A172 (cell line): ENCODE measurements at places on chromosomes 12 and 14.

GRCh38 chr14:105292826-105293711 is 7.7 kb downstream of the BRF1 start:
- DNase-seq: no peak

DNA sequence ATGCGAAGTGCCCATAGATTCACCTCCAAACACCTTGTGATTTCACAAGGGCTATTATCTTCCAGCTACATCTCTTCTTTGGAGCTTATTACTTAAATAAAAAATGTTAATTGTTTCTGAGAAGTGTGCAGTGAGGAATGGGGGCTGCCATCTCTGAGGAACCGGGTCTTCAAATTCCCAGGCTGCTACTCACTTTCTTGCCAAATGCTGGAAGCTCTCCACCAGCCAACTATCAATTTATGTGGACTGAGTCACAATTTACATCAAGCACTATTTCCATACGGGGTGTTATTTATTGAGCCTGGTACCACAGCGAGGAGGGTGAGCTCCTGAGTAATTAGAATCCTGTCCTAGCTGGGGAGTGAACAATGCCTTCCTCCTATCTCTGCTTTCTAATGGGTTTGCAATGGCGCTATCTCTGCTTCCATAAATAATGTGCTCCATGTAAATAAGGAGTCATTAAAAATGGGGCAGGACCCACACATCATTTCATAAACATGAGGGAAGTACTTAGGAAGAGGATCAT is 898.3 kb downstream of the VRK1 start:
- DNase-seq: no peak

DNA sequence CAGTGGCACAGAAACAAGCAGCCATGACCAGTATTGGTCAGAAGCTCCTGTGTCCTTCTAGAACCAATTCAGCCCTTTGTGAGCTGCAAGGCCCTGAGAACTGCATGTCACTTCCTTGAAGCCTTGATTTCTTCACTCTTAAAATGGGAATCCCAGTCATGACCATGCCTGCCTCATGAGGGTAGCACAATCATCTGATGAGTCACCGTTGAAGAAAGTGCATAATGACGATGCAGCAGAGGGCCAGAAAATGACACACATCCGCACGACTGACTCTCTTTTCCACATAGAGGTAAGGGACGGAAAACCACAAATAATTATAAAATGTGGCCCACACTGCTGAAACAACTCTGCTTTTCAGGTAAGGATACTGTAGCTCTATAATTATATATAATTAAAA is 777.4 kb downstream of the BCL11B start:
- no peak for DNase-seq

DNA sequence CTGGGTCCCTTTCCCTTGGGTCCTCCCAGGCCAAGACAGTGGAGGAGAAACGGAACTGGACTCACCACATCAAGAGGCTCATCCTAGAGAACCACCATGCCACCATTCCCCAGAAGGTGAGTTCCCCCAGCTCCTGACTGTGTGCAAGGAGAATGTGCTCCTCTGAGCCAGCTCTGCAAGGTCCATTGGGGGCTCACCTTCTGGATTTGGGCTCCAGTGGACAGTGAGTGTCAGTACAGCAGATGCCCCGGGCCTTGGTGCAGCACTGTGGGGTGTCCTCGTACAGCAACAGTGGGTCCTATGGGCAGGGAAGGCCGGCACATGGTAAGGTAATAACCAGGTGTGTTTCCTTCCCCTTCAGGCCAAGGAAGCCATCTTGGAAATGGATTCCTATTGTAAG is 27.8 kb downstream of the PLEKHG3 start:
- DNase-seq: no peak

DNA sequence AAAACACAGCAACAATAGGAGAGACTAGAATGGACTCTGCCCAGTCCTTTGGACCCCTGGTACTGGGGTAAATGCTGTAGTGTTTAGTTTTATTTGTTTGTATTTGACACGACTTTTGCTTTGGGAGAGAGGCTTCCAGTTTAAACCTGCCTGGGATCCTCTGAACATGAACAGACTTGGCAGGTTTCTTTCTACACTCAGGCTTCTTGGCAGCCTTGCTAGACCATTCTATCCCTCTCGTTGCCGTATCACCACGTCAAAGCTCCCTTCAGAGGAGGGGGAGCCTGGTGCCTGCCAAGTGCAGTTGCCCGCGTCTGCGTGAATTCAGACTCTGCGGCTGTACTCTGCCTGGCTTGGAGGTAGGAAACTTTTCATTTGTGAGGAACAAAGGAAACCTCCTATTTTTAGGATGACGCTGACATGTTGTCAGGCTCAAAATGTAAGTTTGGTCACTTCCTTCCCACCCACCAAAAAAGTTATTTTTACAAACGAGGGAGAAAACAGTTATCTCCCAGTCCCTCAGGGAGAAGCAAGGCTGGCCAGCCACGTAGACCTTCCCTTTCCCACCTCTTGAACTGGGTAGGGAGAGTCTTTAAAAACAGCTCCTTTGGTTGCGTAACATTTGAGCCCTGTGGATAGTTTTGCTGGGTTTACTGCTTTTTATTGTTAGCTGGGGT is 25.9 kb downstream of the CD9 start:
- no peak for DNase-seq

DNA sequence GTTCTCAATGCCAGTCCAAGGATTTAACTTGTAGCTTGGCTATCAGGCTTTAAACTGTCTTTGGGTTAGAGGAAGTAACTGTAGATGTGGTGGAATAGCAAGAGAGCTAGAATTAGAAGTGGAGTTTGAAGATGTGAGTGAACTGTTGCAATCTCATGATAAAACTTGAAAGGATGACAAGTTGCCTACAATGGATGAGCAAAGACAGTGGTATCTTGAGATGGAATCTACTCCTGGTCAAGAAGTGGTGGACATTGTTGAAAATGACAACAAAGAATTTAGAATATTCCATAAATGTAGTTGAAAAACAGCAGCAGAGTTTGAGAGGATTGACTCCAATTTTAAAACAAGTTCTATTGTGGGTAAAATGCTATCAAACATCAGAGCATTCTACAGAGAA is 199.0 kb downstream of the DUSP6 start:
- DNase-seq: no peak

GRCh38 chr14:95943699-95944098 is 67.1 kb downstream of the TUNAR start:
- no peak for DNase-seq

GRCh38 chr12:127655691-127656090 is 611.3 kb upstream of the TMEM132C start:
- peak; percentile 32 for DNase-seq

- no peak for DNase-seq
These were observed 44.3 kb downstream of the GPR65 start for GRCh38 chr14:88049266-88049665.

GRCh38 chr12:5884866-5885265 is 60.2 kb downstream of the ANO2 start:
- DNase-seq: no peak

DNA sequence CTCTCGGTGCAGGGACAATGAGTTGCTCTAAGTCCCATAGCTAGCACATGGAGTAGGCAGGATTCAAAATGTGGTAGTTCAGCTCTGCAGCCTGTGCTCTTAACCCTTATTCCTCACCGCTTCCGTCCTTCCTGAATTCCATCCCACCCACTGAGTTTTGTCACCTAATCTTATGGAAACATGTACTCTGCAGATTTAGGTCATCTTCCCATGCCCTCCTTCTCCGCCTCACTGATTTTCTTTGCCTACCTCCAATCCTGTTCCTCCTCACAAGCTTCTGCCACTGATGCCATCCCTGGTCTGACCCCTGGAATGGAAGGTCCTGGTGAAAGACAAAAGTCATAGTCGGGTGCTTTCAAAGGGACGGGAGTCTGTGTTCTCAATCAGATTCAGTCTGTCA is 46.5 kb upstream of the ABCC9 start:
- no peak for DNase-seq
